ENCODE measurements at places on chromosomes 7 and 10.

DNA sequence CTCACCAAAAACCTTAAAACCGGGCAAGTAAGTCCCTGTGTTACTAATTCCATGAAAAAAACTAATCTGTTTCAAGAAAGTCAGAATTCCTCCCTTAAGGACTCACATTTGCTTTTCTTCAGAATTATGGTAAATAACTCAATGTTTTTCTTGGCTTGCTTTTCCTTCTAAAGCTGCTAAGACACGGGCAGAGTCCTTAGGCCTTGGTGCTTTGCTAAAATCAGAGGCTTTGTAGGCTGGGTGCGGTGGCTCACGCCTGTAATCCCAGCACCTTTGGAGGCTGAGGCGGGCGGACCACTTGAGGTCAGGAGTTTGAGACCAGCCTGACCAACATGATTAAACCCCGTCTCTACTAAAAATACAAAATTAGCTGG, 32.0 kb downstream of the GNA12 start:
- no peak for DNase-seq

GRCh38 chr7:129923709-129924108, 29.1 kb downstream of the UBE2H start:
- DNase-seq, result no peak

- no peak for DNase-seq
Observed at GRCh38 chr10:49578392-49578791, 31.7 kb upstream of the SLC18A3 start.

- no peak for DNase-seq
Observed at GRCh38 chr10:98438715-98439114, 8.0 kb downstream of the HPS1 start.

DNA sequence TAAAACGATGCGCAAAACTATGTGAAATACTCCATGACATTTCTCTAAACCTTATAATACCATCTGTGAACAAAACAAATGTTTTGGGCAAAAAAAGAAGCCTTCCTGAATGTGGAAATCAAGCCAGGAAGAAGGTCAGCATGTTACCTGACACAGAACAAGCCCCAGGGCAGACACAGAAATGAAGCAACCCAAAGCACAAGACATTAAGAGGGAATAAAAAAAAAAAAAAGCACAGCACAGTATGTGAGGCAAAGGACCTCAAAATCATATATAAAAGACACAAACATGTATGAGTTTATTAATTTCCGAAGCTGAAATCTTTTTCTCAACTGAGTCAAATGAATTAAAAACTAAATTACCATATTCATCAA, 161.8 kb downstream of the SKIDA1 start:
- DNase-seq, result no peak

DNA sequence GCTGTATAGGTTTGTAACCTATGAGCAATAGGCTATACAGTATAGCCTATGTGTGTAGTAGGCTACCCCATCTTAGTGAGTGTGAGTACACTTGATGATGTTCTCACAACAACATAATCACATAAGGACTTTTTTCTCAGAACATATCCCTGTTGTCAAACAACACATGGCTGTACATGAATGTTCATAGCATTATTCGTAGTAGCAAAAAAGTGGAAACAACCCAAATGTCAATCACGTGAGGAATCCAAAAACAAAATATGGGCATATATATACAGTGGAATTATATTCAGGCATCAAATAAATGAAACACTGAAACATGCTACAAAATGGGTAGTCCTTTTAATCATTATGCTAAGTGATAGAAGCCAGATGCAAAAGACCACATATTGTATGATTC, 31.1 kb downstream of the CCDC172 start:
- no peak for DNase-seq

DNA sequence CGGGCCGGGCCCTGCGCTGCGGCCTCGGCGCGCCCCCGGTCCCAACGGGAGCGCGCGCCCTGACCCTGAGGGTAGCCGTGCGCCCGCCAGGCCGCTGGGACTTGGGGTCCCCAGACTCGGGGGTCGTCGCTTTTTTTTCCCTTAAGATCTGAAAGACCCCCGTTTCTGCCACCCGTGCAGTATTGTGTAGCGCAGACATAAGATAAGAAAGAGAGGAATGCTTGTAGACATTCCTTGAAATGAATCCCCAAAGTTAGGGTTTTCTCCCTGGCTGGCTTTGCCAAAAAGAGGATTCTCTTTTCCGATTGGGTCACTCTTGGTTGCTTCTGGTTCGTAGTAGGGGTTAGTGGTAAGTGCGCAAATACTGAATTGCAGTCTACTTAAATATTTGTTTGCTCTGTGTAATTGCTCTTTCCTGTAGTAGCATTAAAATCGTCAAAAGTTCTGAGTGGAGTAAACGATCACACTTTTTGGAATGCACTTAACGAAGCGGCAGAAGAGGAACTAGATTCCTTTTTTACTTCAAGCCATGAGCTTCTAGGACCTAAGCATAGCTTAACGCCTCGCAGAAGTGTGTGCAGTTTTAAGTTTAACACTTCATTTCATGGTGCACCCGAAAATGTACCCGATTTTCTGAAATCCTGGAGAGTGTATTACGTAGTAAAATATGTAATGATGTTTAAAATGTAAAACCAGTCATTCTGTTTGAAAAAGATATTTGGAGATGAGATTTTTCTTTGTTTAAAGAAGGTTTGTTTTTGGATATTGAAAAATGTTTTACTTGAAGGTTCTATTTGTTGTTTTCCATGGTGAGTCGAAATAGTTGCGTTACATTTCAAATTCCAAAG, 1.3 kb downstream of the CUL1 start:
- DNase-seq, result peak; percentile 12

DNA sequence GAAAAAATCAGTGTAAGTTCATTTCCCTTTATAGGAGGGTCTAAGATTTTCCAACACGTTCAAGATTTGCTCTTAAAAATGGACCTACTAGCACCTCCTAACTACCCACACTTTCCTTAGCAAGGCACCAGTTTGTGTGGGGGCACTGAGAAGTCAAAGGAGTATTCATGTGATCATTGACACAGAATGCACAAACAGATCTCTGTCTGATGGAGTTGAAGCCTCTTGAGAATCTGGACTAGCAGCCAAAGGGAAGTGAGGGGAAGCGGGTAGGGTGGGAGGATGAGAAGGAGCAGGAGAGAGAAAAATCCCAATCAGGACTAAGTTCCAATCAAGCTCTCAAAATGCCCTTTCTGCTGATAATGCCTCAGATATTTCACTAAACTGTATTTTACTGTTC, 4.1 kb downstream of the MMS19 start:
- no peak for DNase-seq

DNA sequence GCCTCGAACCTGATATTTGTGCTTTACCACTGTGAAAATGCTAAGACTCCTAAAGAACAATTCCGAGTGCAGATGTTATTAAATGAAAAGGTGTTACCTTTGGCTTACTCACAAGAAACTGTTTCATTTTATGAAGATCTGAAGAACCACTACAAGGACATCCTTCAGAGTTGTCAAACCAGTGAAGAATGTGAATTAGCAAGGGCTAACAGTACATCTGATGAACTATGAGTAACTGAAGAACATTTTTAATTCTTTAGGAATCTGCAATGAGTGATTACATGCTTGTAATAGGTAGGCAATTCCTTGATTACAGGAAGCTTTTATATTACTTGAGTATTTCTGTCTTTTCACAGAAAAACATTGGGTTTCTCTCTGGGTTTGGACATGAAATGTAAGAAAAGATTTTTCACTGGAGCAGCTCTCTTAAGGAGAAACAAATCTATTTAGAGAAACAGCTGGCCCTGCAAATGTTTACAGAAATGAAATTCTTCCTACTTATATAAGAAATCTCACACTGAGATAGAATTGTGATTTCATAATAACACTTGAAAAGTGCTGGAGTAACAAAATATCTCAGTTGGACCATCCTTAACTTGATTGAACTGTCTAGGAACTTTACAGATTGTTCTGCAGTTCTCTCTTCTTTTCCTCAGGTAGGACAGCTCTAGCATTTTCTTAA, 47.7 kb downstream of the MINPP1 start:
- DNase-seq, result no peak

- DNase-seq, result no peak
Observed at GRCh38 chr7:131950758-131951157, 394.3 kb upstream of the PODXL start.

Data from CD4-positive, alpha-beta T cell treated with Interleukin-21 for 1 hour (primary cell).